ENCODE measurements at places on chromosomes 12 and 14.

DNA sequence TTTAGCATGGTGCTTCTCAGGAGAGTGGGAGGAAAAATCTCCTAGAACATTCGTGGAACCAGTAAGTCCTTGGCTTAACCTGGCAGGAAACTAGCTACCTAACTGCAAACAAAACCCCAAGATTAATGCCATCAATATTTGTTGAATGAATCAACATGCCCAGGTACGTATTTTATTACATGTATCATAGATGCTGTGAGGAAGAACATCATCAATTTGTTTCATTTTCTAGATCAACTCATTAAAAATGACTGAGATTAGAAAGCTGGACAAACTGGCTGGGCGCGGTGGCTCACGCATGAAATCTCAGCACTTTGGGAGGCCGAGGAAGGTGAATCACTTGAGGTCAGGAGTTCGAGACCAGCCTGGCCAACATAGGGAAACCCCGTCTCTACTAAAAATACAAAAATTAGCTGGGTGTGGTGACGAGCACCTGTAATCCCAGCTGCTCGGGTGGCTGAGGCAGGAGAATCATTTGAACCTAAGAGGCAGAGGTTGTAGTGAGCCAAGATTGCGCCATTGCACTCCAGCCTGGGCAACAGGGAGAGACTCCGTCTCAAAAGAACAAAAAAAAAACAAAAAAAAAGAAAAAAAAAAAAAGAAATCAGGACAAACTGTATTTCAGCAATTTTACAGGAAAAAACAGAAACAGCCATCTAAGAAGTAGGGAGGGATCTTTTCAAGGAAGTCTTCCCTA, 88.7 kb downstream of the NTN4 start:
- no peak for DNase-seq

GRCh38 chr12:11555743-11556625, 93.5 kb upstream of the ETV6 start:
- DNase-seq = no peak

- DNase-seq = no peak
Measured at GRCh38 chr12:27456618-27457017, 10.1 kb downstream of the SMCO2 start.

DNA sequence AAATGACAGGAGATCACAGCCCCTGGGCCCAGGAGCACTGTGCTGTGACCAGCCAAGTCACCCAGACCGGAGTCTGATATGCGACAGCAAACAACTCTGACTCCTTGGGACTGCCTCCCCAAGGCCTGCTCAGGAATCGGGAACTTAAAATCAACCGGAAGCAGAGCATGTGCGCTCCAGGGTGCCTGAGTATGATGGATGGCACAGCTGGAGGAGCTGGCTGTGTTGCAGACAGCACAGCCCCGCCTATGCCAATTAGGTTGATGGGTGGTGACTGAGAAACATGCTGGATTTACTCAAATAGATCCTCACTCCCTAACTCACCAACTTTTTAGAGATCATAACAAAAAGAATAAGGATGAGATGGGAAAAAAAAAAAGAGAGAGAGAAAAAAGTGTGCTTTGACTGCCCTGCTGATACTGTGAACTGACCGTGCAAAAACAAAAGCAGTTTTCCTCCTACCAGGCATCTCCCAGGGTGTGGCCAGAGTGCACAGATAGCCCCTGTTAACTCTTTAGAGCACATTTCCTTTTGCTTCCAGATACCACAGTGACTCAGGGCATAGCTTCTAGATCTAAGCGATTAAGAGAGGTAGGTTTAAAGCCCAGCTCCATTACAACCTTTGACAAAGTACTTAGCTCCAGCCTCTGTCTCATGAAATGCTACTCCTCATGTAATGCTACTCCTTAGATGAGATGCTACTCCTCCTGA, 27.4 kb upstream of the STON2 start:
- DNase-seq = peak; percentile 58

DNA sequence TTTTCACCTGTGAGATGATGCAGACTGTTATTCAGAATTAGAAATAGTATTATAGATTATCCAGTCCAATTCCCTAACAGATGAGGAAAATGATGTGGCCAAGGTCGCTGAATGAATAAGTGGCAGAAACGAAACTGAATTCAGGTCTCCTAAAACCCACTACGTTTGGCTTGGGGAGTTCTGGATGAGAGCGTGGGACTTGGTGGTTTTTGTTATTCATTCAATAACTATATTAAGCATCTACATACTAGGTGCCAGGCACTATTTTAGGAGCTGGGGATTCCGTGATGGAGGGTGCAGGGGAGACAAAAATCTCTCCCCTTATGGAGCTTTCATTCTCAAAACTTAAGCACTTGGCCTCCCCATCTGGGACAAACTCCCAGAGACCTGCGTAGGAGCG, 813 bp upstream of the CCDC184 start:
- DNase-seq = no peak

- DNase-seq = no peak
Measured at GRCh38 chr14:58631732-58632131, 6.0 kb upstream of the DACT1 start.

- DNase-seq = peak; percentile 64
Measured at GRCh38 chr12:119060847-119061796, 79.8 kb downstream of the SRRM4 start.

- no peak for DNase-seq
Measured at GRCh38 chr12:1650260-1650977, 21.4 kb downstream of the WNT5B start.

GRCh38 chr14:86790408-86791364, 1202.3 kb downstream of the GALC start:
- no peak for DNase-seq

DNA sequence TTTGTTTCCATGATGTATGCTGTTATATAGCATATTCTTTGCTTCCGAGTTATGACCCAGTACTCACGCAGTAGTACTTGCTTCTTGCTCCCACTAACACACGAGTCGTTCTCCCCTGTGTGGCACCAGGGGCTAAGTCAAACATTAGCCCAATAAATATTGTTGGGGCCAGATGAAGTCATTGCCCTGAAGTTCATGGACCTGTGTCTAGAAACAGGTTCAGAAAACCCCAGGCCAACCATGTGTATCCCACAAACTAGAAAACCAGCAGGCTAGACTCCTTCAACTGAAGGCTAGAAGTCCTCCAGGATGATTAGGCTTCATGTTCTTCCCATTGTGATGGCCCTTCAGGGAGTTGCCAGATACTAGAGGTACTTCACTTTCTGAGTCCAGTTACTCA, 198.2 kb upstream of the RBM19 start:
- DNase-seq = no peak

- DNase-seq = no peak
Measured at GRCh38 chr12:49674318-49674981, 32.8 kb downstream of the FMNL3 start.

- no peak for DNase-seq
Measured at GRCh38 chr14:52103416-52103815, 34.6 kb upstream of the NID2 start.

GRCh38 chr12:67562513-67563287, 85.8 kb upstream of the DYRK2 start:
- DNase-seq = no peak

DNA sequence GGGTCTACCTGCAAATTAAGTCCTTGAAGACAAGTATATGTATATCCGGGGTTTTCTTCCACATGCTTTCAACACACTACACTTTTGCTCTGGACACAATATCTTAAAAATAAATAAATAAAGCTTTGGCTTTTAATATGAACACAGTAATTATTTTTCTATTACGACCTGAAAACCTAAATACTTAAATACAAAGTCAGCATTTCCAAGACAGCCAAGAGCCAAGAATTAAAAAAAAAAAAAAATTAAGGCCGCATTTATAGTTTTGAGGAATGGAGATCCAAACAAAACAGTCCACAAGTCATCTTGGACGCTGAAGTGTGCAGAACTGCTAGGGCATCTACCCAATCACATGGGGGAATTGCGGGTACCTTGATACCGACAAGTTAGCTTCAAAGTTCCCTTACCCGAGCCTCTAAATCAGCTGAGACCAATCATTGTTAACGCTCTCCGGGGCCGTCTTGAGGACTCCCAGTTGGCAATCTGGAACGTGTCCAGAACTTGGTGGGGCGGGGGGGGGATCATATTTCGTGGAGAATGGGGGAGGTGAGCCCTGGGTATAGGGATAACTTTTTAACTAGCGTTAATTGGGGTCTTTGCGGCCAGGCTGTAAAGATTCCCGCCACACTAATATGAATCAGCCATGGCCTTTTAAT, 731 bp upstream of the PCNX4 start:
- DNase-seq = peak; percentile 68

GRCh38 chr12:58420503-58420902, 479.1 kb downstream of the ATP23 start:
- no peak for DNase-seq

DNA sequence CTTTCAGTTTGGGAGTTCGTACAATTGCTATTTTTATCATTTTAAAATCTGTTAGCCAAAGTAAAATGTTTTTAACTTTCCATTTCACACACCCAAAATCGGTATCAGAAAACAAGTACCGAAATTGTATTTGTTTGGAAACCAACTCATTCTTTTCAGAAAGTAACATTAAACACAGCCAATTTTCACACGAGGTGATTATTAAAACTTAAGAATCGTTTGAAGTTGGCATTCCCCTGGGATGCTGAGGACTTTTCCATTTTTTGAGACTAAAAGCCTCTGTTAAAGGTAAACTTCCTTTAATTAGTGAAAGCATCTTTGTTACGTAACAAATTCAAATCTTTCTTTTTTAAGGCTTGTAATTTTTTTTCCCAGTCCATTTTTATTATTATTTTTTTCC, 623.0 kb downstream of the VRK1 start:
- no peak for DNase-seq

GRCh38 chr12:51373187-51373586, 18.0 kb downstream of the GALNT6 start:
- no peak for DNase-seq

DNA sequence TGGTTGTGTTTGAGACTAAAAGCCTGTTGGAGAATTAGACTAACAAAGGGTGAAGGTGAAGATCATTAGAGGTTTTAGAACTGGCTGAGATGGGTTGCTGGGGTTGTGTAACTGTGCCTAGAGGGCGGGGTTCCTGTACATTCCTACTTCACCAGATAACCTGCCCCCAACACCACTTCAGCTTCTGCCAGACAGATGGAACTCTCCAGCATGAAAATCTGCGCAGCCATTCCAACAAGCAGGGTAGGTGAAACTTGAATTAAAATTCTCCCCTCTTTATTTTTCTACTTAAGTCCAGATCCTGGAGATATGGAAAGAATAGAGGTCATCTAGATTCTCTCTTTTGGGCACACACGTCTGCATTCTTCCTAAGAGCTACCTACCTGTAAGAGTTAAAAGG, 6.0 kb downstream of the FOXG1 start:
- DNase-seq = no peak

GRCh38 chr12:93148412-93148811, 219.3 kb upstream of the EEA1 start:
- no peak for DNase-seq

- no peak for DNase-seq
Measured at GRCh38 chr14:46322076-46322475, 329.5 kb downstream of the RPL10L start.

GRCh38 chr12:57836442-57837375, 9.8 kb downstream of the CTDSP2 start:
- DNase-seq = peak; percentile 78

DNA sequence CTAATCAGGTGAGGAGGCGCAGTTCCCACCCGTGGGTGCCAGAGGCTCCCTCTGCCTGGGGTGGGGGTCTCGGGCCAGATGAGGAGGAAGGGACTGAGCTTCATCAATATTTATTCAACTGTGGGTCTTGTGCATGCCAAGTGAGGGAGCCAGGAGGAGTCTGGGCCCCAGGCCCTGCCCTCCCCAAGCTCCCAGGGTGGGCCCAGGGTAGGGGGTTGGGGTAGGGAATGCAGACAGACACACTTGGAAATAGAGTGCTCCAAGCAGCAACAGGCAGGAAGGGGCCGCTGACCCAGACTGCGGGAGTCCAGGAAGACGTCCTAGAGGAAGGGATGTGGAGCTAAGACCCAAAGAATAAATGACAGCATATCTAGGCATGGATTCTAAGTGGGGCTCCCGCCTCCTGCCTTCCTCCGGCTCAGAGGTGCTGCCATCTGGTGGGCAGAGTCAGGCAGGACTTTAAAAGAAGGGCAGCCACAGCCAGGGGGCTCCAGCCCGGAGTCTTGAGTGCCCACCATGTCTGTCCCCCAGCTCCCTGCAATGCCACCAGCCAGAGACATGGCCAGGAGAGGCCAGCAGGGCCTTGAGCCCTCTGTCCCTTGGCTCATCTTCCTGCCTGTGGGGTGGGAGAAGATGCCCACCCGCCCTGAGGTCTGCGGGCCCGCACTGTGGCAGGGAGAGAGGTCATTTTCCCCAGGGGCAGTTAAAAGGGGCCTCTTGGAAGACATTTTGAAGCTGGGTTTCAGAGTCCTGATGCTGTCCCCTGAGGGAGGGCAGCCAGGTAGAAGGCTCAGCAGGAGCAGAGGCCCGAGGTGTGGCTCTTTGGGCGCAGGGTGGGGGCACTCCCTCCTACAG, 70.1 kb downstream of the PHETA1 start:
- DNase-seq = peak; percentile 54

DNA sequence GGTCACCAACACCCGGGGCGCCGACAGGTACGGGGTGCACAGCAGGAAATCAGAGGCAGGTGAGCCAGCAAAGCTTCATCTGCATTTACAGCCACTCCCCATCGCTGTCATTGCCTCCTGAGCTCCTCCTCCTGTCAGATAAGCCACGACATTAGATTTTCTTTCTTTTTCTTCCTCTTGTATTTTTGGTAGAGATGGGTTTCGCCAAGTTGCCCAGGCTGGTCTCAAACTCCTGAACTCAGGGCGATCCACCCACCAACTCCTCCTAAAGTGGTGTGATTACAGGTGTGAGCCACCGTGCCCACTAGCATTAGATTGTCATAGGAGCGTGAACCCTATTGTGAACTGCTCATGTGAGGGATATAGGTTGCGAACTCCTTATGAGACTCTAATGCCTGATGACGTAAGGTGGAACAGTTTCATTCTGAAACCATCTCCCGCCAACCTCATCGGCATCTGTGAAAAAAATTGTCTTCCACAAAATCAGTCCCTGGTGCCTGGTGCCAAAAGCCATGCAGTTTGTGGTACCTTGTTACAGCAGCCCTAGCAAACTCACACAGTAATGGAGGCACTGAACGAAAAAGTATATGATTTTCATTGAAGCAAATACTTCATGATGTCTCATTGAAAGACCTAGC, 1.5 kb downstream of the STYK1 start:
- peak; percentile 46 for DNase-seq

- no peak for DNase-seq
Measured at GRCh38 chr12:7923241-7924236, 12.4 kb downstream of the SLC2A3 start.

DNA sequence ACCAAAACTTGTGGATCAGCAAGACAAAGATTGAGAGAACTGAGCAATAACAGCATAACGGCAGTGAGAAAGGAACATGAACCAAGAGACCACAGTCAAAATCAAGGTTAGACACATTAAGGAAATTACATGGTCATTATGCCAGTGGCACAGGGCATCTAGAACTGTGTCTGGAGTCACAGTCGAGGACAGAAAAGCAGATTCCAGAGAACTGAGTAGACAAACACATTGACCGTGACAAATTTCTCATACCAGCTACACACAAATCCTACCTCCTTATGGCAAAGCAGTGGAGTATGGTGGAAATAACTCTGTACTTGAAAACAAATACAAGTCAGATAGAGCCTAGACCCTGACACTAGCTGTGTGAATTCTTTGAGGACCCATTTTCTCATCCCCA, 367.3 kb downstream of the DUSP6 start:
- DNase-seq = no peak
